ENCODE measurements at places on chromosomes 1 and 21. TPM values are rescaled to one million over a fixed set of nuclear protein-coding genes. Genes with fewer than 3 reads are reported as not detected.

SLC35F3 gene
- polyA plus RNA-seq = 0.19 TPM

LPAR3 gene
- not detected for polyA plus RNA-seq

GBP7 gene
- not detected for polyA plus RNA-seq

SIPA1L2 gene
- 0.64 TPM for polyA plus RNA-seq

S100A7 gene
- polyA plus RNA-seq = not detected

ISG20L2 gene
- polyA plus RNA-seq = 16.3 TPM

CADM3 gene
- not detected for polyA plus RNA-seq

DNA sequence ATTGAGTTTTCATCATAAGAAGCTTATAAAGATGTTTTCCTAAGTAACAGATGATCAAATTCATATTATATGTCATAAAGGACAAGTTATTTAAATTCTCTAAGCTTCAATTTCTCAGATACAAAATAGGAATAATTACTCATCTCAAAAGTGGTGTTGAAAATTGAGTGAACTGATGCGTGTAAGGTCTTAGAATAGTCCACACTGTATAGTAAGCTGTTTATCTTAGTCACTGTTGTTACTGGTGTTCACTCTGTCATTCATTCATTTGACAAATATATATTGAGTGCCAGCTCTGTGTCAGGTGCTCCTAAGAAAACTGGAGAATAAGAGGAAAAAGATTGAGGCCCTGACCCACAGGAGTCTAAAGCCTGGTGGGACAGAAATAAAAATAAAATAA, 186.3 kb upstream of the BRINP3 start:
- no peak for DNase-seq
- no peak overlapping the region for H3K27ac ChIP-seq
- H3K4me3 ChIP-seq = no peak overlapping the region
- H3K27me3 ChIP-seq = no peaks in the 10 kb centered on the region
- H3K4me1 ChIP-seq = no peaks in the 10 kb centered on the region
- H3K36me3 ChIP-seq = no peaks in the 10 kb centered on the region

DNA sequence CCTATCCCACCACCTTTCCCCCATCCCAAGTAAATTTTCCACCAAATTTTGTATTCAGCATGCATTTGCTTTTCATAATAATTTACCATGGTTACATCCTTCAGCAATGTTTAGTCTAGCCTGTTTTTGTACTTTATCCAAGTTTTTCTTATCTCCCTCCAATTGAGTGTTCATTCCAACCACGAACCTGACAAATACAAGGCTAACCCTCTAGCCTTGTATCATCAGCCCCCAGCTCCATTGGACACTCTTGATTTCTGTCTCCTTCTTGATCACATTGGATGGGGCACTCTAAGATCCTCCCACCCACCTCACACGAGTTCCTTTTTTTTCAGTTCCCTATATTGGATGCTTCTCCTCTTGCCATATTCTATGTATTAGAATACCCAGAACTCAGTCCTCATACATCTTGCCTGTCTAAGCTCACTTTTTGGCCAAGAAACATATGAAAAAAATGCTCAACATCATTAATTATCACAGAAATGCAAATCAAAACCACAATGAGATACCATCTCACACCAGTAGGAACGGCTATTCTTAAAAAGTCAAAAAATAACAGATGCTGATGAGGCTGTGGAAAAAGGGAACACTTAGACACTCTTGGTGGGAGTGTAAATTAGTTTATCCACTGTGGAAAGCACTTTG, 40.5 kb upstream of the SLC35F3 start:
- no peaks in the 10 kb centered on the region for H3K4me1 ChIP-seq
- DNase-seq = no peak
- no peaks in the 10 kb centered on the region for H3K36me3 ChIP-seq
- no peak overlapping the region for H3K4me3 ChIP-seq
- H3K27me3 ChIP-seq = no peaks in the 10 kb centered on the region

DNA sequence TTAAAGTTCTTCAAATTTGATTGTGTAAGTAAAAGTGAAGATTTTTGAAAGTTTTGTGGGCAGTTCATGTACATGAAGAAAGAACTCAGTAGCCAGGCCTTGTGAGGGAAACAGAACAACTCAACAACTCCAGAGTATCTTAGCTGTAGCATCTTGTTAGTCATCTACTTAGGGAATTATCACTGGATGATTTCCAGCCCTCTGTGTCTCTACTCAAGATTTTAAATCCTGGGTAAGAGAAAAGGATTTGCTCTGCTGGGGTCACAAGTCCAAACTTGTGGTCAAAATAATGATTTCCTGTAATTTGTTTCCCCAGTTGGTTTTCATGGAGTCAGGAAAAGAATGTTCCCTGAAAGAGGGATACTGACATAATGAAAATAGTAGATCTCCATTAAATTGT, 8.2 kb downstream of the OR10T2 start:
- no peak overlapping the region for H3K4me3 ChIP-seq
- no peak for DNase-seq
- no peaks in the 10 kb centered on the region for H3K27me3 ChIP-seq
- no peak overlapping the region for H3K27ac ChIP-seq
- no peaks in the 10 kb centered on the region for H3K4me1 ChIP-seq

GRCh38 chr1:15347182-15347581, 62.5 kb upstream of the EFHD2 start:
- H3K4me3 ChIP-seq = no peak overlapping the region
- H3K36me3 ChIP-seq = no peaks in the 10 kb centered on the region
- no peak for DNase-seq
- no peaks in the 10 kb centered on the region for H3K27me3 ChIP-seq
- H3K4me1 ChIP-seq = peaks cover 55% of the 10 kb centered on the region

- peak overlapping the region; percentile 72 for H3K4me3 ChIP-seq
- peaks cover 65% of the 10 kb centered on the region for H3K36me3 ChIP-seq
- H3K27ac ChIP-seq = peak overlapping the region; percentile 63
- no peak for DNase-seq
- no peaks in the 10 kb centered on the region for H3K27me3 ChIP-seq
These were observed 301 bp upstream of the NUDT17 start for GRCh38 chr1:145845144-145845513.

GRCh38 chr1:15332952-15333715, 76.6 kb upstream of the EFHD2 start:
- peaks cover 10% of the 10 kb centered on the region for H3K4me1 ChIP-seq
- no peaks in the 10 kb centered on the region for H3K27me3 ChIP-seq
- no peak for DNase-seq
- H3K27ac ChIP-seq = no peak overlapping the region

DNA sequence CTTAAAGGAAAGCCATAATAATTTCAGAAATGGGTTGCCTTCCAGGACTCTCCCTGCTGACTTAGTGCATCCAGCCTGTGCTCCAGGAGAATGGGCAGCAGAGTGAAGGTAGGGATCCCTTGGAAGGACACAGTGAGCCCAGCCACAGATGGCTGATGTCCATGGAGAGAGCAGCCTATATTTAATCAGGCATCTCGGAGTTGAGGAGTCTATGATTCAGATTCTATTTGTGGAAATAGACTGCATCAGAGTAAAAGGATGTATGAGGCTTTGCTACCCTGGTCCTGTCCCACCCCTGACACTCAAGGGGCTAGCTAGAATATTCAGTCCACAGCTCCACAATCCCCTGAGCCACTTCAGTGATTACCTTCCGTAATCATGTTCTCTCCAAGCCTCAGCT, 43.8 kb upstream of the PBX1 start:
- H3K27ac ChIP-seq = no peak overlapping the region
- no peak for DNase-seq
- no peaks in the 10 kb centered on the region for H3K36me3 ChIP-seq
- no peaks in the 10 kb centered on the region for H3K27me3 ChIP-seq

DNA sequence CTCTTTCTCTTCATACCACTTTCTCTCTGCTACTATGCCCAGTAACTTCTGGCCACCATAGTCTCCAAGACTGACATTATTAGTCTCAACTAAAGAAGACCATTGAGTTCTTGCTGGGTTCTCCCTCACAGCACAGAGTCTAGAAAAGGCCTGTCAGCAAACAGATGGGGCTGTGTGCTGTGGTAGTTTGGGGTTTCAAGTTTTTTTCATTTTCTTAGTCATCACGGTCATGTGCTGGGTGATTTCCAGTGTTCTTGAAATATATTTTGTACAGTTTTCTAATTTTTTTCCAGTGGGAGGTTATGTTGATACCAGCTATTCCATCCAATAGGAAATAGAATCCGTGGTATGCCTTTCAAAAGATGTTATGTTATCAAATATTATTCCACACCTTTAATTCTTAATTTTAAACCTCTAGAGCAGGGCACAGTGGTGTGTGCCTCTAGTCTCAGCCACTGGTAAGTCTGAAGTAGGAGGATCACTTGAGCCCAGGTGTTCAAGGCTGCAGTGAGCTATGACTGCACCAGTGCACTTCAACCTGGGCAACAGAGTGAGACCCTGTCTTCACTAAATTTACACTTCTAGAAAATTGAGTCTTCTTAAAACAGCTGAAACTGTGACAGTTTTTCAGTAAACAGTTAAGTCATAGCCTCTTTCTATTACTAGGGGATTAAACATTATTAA, 8.3 kb downstream of the CFHR2 start:
- no peak overlapping the region for H3K4me3 ChIP-seq
- no peaks in the 10 kb centered on the region for H3K27me3 ChIP-seq
- H3K36me3 ChIP-seq = no peaks in the 10 kb centered on the region
- no peak for DNase-seq
- H3K27ac ChIP-seq = no peak overlapping the region

- H3K36me3 ChIP-seq = no peaks in the 10 kb centered on the region
- H3K27me3 ChIP-seq = no peaks in the 10 kb centered on the region
- peaks cover 7% of the 10 kb centered on the region for H3K4me1 ChIP-seq
- H3K4me3 ChIP-seq = no peak overlapping the region
- H3K27ac ChIP-seq = no peak overlapping the region
These were observed 128.7 kb upstream of the F3 start for GRCh38 chr1:94670273-94670672.

DNA sequence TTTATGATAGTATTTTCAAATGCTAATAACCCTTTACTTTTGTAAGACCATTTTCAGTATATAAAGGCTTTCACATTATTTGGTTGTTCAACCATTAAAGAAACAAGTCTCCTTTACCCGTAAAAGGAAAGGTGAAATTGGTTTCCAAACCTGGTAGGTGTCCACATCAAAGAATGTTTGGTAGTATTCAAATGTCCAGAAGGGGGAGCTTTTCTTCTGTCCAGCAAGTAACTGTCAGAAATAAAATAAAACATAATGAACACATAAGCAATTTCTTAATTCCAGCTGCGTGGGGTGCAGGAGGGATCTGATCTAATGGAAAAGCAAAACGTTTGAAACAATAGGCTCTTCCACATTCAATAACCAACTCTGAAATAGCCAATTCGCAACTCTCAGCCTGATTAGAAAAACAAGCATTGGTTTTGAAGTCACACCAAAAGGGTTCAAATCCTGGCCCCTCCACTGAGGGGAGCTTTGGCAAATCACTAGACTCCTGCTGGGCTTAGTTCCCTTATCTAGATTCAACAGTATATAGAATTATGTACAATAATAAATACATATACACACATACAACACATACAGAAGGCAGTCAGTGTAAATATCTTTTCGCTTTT, 11.0 kb downstream of the YIPF1 start:
- no peaks in the 10 kb centered on the region for H3K27me3 ChIP-seq
- peaks cover 66% of the 10 kb centered on the region for H3K36me3 ChIP-seq
- H3K4me3 ChIP-seq = no peak overlapping the region

GRCh38 chr1:112841825-112842224, 114.2 kb downstream of the SLC16A1 start:
- peak overlapping the region; percentile 11 for H3K4me3 ChIP-seq
- H3K27ac ChIP-seq = peak overlapping the region; percentile 4
- peak; percentile 52 for DNase-seq
- H3K4me1 ChIP-seq = peaks cover 27% of the 10 kb centered on the region
- no peaks in the 10 kb centered on the region for H3K36me3 ChIP-seq

DNA sequence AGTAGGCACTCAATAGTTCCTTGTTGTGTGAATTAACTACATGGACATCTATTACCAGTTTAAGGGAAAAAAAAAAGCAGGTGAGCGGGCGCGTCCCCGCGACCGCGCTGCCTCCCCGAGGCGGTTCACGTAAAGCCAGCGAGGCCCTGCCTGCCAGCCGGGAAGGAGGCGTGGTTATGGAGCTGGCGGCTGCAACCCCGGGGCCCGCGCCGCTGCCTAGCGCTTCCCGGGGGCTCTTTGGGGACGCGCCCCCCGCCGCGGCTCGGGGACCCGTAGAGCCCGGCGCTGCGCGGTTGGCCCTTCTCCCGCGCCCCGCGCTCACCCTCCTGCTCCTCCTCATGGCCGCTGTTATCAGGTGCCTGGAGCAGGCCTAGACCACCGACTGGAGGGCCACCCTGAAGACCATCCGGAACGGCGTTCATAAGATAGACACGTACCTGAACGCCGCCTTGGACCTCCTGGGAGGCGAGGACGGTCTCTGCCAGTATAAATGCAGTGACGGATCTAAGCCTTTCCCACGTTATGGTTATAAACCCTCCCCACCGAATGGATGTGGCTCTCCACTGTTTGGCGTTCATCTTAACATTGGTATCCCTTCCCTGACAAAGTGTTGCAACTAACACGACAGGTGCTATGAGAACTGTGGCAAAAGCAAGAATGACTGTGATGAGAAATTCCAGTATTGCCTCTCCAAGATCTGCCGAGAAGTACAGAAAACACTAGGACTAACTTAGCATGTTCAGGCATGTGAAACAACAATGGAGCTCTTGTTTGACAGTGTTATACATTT, 2.6 kb upstream of the CC2D1B start:
- H3K27ac ChIP-seq = no peak overlapping the region
- no peaks in the 10 kb centered on the region for H3K27me3 ChIP-seq
- peaks cover 23% of the 10 kb centered on the region for H3K4me1 ChIP-seq
- no peak overlapping the region for H3K4me3 ChIP-seq
- DNase-seq = peak; percentile 22
- peaks cover 24% of the 10 kb centered on the region for H3K36me3 ChIP-seq

DNA sequence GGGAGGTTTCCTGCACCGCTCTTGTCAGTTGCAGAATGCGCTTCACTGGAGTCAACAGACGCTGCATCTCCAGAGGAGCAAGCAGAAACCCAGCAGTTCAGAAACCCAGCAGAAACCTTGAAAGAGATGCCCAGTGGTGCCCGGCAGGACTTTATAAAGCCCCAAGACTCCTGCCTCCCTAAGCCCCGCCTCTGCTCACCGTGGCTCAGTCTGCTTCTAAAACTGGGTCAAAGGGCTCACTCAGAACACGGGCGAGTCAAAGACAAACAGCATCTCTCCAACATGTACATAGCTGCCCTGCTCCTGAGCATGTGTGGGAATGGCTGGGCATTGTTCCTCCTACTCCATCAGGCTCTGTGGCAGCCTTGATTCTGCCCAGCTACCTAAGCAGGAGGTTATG, at the start of gene HMGCS2:
HMGCS2 (minus strand) TSS at position 128 of the 400 bp plus-strand sequence; CDS start at position 67, 61 bp downstream.
- no peaks in the 10 kb centered on the region for H3K36me3 ChIP-seq
- no peak for DNase-seq
- no peaks in the 10 kb centered on the region for H3K27me3 ChIP-seq

Data from CD14-positive monocyte (primary cell).